ENCODE measurements at places on chromosomes 3 and 15. TPM values are rescaled to one million over a fixed set of nuclear protein-coding genes. Genes with fewer than 3 reads are reported as not detected.

GRCh38 chr3:36729204-36730056, 34.9 kb downstream of the DCLK3 start:
- DNase-seq, result peak; percentile 74

PLA2G4B gene
- total RNA-seq, result 1.0 TPM

DNA sequence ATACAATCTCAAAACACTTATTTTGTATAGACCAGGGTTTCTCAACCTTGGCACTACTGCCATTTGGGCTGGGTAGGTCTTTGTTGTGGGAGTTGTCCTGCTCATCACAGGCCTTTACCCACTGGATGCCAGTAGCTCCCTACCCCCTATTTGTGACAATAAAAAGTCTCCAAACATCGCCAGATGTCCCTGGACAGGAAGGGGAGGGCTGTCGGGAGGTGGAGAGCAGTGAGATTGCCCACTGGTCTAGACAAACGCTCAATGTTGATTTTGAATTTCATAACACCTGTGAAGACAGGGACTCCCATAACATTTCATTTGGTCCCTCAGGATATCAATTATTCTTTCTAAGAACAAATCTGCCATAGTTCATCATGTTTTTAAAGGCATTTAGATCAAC, 151.7 kb upstream of the PTPRG start:
- no peak for DNase-seq

- DNase-seq, result no peak
Observed at GRCh38 chr3:49647741-49648140, 26.4 kb upstream of the APEH start.

GRCh38 chr3:140906785-140907184, 34.9 kb upstream of the SLC25A36 start:
- DNase-seq, result no peak

SMCO1 gene
- not detected for total RNA-seq

DNA sequence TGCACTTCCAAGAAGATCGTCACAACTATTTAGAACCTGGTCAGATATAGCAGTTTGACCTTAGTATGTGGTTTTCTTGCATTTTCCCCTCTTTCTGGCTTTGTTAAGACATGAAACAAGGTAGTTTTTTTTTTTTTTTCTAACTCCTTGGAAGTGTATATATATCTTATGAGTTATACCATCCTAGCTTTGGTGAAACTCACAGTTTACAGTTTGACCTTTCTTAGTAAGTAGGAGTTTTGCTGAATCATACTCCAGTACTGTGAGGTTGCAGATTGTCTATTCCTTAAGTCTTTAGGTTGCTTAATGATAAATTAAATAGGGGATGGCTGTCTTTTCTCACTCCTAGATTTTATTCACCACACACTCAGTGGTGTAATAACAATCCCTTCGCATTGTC, 325.0 kb downstream of the RBMS3 start:
- DNase-seq, result no peak

- DNase-seq, result no peak
Observed at GRCh38 chr3:15665510-15666150, 64.1 kb downstream of the BTD start.

DUSP7 gene
- 10.8 TPM for total RNA-seq

DNA sequence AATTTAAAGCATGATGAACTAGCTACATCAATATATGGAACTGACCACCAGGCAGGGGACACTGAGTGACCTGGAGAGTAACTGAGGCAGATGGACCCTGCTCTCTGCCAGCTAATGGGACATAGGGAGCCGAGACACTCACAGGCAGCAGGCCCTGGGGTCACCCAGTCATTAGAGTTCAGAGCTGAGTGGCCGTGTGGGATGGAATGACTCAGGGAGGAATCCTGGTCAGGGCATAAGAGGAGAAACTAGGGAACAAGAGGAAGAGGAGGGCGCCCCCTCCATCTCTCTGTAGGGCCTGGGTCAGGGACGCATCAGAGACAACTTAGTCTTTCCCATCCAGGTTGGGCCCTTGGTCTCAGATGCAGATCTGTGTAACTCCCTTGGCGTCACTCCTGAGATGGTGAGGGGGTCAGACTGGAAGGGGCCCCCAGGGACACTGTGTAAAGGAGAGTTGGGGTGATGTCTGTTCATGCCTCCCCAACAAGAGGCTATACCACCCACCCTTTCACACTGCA, 39.8 kb downstream of the CCDC12 start:
- no peak for DNase-seq

- no peak for DNase-seq
Observed at GRCh38 chr3:116444819-116445310, 422 bp downstream of the LSAMP start.

DNA sequence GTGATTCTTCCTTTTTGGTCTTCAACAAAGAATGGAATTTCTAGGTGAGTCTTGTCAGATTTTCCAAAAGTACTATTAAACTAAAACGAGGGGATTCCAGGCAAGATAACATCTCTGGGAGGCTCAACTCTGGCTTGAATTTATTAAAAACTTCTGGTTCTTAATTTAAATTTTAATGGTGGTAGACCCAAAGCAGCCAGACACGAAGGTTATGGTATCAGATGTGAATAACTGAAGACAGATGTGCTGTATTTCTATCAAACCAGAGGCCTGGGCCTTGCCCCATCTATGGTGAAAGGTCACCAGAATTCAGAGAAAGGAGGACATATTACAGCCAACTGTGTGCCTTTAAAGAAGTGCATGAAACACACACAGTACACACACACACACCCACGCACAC, 283.2 kb upstream of the ICE2 start:
- no peak for DNase-seq

RASGRP1 gene
- 0.37 TPM for total RNA-seq

DNA sequence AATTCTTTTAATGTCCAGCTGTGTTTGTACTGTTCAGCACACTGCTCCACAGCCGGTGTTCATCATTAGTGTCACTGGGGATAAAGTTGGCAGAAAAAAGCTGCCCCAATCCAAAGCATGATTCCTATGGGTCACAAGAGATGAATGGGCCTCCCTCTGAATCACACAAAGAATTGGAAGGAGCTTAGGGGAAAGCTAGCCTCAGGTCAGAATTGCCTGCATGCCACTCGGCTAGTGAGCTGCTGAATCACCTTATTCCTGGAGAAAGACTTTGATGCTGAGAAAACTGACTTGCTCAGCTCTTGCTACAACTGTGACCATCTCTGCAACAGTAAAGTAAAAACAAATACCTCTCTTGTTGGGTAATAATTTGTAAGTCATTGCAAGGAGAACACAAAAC, 3.5 kb downstream of the CCK start:
- DNase-seq, result no peak

Data from dermis blood vessel endothelial cell (primary cell).